ENCODE measurements at places on chromosomes 11 and 22.
A peak's percentile ranks its signal among the peaks of the same experiment; 100 is the strongest.

GRCh38 chr22:24592851-24593558 is at the start of gene LRRC75B:
Gene LRRC75B (minus strand): TSS chr22:24593073. CDS start chr22:24593039, 34 bp downstream.
- peak; percentile 21 for DNase-seq

- no peak for DNase-seq
Measured at GRCh38 chr11:80944758-80945157, 1503.9 kb upstream of the TENM4 start.

DNA sequence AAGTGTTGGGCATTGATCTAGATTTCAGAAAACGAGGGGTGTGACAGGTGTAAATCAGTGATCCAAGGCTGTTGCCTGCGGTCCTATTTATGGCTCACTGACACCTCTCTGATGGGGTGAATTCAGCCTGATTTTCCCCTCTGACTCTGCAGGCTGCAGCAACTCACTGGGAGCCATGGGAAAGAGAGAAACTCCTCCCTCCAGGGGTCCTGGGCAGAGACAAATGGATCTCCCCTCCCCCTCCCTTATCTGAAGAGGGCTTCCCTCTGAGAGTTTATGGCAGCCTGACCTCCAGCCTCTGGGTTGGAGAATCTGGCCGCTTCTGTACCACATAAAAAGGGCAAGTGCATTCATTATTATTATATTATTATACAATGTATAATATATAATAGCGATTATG is 1.8 kb upstream of the PKNOX2 start:
- DNase-seq, result no peak

- no peak for DNase-seq
Measured at GRCh38 chr22:27724157-27724556, 77.4 kb downstream of the MN1 start.

DNA sequence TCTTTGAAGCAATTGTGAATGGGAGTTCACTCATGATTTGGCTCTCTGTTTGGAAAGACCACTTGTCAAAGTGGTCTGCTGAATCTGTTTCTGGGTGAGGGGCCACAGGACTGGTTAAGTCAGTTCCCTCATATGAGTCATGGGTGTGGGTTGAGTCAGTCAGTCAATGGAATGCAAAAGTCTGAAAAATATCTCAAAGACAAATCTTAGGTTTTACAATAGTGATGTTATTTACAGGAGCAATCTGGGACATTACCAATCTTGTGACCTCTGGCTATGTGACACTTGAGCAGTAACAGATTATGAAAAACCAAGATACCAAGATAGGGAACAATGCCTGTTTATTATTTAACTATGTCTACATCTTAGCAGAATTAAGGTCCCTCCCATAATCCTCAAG is 311.6 kb downstream of the AASDHPPT start:
- DNase-seq, result no peak

- no peak for DNase-seq
Measured at GRCh38 chr22:39722032-39722325, 151.4 kb downstream of the CACNA1I start.

DNA sequence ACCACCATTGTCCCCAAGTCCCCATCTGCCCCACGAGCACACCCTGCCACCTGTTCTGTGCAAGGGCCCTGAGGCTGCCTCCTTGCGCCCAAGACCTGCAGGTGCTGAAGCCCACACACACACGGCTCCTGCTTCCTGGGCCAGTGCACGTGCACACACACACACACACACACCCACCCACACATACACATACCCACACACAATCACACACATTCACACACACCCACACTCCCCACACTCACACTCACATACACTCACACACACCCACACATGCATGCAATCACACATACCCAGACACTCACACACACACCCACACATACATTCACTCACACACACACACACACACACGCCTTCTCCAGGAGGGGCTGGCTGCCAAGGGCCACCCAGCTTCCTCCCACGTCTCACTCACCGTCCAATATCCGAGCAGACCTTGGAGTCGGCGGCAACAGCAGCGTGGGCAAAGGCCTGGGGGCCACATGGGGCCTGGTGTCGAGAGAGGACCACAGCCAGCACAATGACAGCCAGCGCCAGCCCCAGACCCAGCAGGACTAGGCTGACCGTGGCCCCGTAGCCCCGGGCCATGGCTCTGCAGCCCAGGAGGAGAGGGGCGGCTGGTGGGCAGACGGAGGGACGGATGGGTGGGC is 616 bp downstream of the GGT5 start:
- DNase-seq, result no peak

- DNase-seq, result no peak
Measured at GRCh38 chr11:21814169-21814568, 378.7 kb upstream of the ANO5 start.
